NCI-H524 (cell line): ENCODE measurements at places on chromosomes 5 and 9.

GRCh38 chr9:10134266-10134665, 478.5 kb downstream of the PTPRD start:
- DNase-seq = no peak

DNA sequence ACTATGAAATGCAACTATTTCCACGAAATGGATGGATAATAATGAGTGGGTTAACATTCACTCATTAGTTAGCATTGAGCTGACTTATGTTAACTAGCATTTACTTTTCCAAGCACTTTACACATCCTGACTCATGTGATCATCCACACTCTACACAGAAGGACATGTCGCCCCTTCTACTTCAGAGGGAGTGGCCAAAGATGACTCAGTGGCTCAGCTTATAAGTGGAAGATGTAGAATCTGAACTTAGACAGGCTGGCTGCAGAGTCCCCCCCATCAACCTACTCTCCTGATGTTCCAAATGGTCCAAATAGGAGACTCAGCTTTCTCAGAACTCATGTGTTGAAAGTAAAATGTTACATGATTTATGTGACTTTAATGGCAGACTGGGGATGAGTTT, 146.0 kb downstream of the ADCY2 start:
- no peak for DNase-seq

GRCh38 chr5:67290655-67291054, 94.1 kb upstream of the CD180 start:
- no peak for DNase-seq

DNA sequence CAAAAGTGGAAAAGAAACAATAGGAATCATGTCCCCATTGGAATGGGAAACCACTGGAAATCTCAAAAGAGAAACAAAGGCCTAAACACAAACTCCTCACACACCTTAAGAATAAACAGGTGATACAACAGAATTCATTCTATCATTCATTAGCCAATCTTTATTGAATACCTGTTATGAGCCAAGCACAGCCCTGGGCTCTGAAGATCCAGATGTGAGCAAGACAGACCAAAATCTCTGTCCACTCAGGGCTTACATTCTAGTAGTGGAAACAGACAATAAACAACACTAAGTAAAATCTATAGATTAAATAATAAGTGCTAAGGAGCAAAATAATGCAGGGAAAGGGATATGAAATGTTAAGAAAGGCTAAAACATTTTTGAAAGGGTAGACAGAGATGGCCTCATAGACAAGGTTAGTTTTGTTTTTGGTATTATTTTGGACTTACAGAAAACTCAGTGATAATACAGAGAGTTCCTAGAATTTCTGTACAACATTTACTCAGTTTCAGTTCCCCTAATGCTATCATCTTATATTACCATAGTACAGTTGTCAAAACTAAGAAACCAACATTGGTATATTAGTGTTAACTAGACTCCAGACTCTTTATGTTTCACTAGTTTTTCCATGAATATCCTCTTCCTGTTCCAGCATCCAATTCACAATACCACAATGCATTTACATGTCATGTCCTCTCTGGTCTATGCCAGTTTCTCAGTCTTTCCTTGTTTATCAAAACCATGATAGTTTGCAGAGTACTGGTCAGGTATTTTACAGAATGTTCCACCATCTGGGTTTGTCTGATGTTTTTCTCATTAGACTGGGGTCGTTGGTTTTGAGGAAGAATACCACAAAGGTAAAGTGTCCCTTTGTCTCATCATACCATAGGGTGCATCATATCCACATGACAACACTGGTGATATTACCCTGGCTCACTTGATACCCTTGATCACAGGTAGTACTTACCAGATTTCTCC, 103.7 kb downstream of the SIL1 start:
- no peak for DNase-seq

- DNase-seq = no peak
These were observed 329.2 kb downstream of the RAB3C start for GRCh38 chr5:58912116-58912515.

- no peak for DNase-seq
These were observed 866.4 kb upstream of the C9orf72 start for GRCh38 chr9:28439688-28440087.

GRCh38 chr5:101677961-101678360, 618.1 kb downstream of the SLCO4C1 start:
- DNase-seq = no peak

- no peak for DNase-seq
These were observed 168.9 kb upstream of the PUM3 start for GRCh38 chr9:3012842-3013241.

DNA sequence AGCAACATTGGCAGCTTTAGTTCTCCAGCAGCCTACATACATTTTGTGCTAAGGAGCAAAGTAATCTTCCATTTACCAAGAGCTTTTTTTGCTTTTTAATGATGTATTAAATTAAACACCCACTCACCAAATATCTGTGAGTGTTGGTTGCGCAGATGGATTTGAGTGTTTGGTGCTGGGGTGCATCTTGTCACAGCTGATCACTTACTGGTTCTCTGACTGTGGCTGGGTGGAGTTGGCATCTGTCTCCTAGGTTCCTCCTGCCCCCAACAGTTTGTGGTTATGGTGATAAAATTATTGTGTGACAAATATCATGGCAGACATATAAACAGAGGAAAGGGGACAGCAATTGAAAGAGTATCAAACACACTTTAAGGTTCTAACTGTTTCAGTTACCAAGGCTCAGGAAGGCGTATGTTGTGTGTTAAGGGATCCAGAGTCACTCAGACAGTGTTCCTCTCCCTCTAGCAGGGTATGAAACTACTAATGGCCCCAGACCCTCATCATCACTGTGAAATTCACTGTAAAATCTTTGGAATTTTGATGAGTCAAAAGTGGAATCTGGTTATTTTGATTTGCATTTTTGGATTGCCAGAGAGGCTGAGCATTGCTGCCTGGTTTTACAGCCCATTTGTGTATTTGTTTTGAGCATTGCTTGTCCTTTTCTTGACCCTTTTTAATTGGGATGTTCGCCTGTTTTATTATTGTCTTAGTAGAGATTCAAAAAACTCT, 81.7 kb downstream of the PDE8B start:
- no peak for DNase-seq

- DNase-seq = peak; percentile 32
These were observed 50.9 kb upstream of the ZNF354B start for GRCh38 chr5:178808886-178809285.

- no peak for DNase-seq
These were observed 1.5 kb upstream of the RASGRF2 start for GRCh38 chr5:80958616-80959015.

DNA sequence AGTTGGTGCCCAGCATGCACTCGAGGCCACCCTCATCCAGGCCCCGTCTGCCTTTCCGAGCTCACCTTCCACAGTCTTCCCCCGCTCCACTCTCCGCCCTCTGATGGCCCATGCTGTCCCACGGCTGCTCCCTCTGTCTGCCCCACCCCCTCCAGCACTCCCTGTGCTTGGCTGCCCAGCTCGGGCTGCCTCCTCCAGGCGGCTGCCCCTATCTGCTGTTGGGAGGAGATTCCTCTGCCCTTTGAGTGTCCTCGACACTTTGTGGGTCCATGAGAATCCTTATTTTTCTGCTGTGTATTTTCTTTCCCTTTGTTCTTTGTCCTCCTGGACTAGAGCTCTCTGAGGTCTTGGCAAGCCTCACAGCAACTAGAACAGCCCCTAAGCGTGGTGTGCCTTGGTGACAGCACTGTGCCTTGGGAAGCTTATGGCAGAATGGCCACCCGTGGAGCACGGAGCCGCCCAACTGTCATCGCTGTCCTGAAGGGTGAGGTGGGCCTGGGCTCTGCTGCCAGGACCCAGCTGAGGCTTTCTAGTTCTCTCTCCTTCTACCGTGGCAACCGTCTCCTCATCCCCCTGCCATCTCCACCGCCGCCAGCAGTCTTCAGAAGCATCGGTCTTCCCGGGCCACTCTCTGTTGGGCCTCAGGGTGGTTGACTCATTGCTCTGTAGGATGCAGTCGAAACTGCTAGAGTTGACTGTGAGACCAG, 5.2 kb downstream of the NTMT1 start:
- DNase-seq = no peak

- DNase-seq = no peak
These were observed 228.7 kb downstream of the TLE1 start for GRCh38 chr9:81460693-81461092.

GRCh38 chr5:59685191-59685530, 208.4 kb downstream of the PDE4D start:
- DNase-seq = no peak

- DNase-seq = no peak
These were observed 119.8 kb downstream of the PLPPR1 start for GRCh38 chr9:101148344-101148743.

GRCh38 chr5:82163452-82164175, 114.5 kb downstream of the RPS23 start:
- DNase-seq = no peak

DNA sequence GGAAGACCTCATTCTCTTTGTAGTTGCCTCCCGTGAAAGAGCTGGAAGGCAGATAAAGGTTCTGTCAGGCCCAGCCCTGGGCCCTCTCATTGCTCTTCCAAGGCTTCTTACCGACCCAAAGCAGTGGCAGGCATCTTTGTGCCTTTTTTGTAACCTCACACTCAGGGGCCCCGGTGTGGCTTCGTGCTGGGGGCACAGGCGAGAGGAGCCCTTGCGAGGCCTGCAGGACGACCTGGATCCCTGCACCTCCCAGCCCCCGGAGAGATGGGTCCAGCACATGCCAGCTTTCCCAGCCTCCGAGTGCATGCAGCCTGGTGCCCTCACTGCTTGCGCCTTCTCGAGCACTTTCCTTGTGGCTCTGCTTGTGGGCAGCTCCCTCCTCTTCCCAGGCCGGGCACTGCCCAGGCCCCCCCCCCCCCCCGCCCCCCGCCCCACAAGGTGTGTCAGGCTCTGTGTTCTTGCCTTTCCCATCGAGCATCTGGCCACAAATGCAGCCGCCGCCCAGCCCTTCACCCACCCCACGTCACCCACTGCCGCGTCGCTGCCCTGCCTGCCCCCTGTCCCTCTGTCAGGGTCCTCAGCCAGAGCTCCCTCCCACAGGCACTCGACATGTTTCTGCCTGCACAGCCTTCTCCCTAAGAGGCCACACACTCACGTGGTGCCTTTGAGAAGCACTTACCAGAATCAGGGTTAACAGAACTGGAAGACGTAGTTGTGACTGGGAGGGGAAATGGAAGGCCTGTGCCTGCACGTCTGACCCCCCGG, 63.7 kb upstream of the CACNA1B start:
- no peak for DNase-seq

DNA sequence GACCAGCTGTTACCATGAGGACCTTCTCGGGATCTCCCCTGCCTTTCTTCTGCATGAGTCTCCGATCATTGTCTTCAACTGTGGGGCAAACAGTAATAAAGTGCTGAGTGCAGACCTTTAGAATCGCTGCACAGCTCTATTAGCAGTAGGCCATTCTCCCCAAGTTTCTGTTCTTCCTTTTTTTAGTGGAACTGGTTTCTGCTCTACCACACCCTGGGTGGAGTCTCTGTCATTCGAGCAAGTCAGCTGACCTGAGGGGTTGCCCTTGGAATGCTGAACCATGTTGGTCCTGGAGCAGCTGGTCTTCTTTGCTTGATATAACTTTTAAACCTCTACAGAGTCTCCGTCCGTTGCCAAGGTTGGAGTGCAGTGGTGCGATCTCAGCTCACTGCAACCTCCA, 33.4 kb upstream of the GNPDA1 start:
- DNase-seq = no peak

- DNase-seq = no peak
These were observed 118.0 kb upstream of the OTULINL start for GRCh38 chr5:14463629-14464028.

DNA sequence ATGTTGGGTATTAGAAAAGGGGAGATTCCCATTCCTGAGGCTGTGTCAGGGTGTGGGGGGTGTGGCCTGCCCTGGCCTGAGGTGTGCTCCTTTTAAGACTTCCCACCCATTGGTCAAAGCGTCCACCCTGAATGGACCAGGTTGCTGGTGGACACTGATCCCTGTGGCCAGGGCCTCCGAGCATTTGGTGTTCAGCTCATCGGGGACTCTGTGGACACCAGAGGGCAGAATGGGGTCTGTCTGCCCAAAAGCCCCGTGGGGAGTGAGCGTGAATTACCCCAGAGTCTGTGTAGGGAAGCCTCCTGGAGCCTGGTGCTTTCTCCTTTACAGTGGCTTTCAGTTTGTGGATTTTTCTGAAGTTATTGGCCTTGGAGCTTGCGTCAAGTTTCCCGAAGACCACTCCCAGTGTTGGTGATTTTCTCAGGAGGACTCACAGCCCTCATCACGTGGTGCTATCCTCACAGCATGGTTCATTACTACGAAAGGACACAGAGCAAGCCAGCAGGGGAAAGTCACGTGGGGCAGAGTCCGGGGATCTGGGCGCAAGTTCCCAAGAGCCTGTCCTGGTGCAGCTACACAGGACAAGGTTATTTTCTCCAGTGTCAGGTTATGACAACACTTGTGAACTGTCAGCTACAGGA, 55.5 kb downstream of the TENT4A start:
- DNase-seq = no peak

GRCh38 chr9:31045810-31046209, 1338.6 kb upstream of the ACO1 start:
- DNase-seq = no peak

- no peak for DNase-seq
These were observed 17.0 kb upstream of the AUH start for GRCh38 chr9:91378695-91379127.

- peak; percentile 92 for DNase-seq
These were observed 360.8 kb upstream of the PANK3 start for GRCh38 chr5:168939887-168940544.

GRCh38 chr9:108271236-108271635, 584.5 kb downstream of the ACTL7B start:
- peak; percentile 46 for DNase-seq

GRCh38 chr5:1376981-1377380, 32.1 kb upstream of the CLPTM1L start:
- DNase-seq = no peak

DNA sequence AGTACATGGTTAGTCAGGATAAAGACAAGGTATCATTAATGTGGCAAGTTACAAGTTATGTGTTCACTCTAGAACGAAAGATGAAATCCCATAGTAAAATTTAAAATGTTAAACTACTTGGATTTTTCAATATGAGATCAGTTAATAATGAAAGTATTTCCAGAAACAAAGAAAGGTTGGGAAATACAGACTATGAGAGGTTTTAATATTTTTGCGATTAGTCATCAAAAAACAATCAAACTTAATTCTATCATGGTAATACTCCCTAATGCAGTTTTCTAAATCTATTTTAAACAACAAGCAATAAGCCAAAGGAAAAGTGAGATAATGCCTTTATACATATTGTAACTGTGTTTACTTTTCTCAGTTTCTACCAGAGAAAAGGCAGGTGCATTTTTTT, 10.6 kb downstream of the CDH12 start:
- no peak for DNase-seq

DNA sequence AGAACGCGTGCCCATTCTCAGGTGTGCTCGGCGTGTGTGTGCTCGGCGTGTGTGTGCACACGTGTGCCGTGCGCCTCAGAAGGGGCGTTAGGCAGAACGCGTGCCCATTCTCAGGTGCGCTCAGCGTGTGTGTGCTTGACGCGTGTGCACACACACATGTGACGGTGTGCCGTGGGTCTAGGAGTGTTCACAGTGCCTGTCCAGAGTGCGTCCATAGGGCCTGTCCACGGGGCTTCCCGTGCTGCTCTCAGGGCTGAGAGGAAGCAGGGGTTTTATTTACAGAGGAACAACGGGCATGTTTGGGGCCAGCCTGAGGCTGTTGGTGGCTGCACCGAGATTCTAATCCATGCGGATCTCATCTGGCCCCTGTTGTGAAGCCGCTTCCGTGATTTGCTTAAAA, 14.2 kb upstream of the AHRR start:
- no peak for DNase-seq
